ENCODE measurements at places on chromosomes 12 and 14.
A peak's percentile ranks its signal among the peaks of the same experiment; 100 is the strongest.

- no peak for DNase-seq
Measured at GRCh38 chr12:6181583-6182278, 18.5 kb upstream of the CD9 start.

DNA sequence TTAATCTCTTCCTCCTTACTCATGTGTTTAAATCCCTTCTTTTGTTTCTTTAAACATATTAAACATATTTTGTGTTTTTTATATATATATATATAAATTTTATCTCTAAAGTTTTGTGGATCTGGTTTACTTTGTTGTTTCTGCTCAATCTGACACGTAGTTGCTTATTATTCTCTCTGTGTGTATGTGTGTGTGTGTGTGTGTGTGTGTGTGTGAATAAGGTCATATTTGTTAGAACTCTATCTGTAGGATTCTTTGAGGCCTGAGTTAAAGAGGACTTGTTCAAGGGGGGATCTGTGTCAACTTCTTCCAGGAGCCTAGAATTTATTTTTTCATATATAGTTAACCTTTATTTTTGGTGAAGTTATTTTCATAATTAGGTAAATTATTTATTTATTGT, 2.7 kb downstream of the GPR65 start:
- no peak for DNase-seq

DNA sequence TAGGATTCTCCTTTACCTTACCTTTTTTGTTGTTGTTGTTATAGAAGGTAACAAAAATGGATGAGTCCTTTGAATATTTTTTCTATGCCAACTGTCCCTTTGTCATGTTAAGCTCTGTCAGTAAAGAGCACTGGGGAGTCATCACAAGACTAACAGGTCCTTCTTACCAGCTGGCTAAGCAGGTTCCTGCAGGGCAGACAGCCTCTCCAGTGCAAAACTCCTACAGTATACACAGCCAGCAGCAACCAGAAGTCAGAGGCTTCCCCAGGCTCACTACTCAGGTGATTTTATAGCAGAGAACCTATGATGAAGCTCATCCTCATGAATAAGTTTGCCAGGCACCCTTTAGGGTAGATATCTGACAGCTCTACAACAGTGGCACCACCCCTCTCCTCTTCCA, 271.1 kb downstream of the RERGL start:
- DNase-seq: no peak

DNA sequence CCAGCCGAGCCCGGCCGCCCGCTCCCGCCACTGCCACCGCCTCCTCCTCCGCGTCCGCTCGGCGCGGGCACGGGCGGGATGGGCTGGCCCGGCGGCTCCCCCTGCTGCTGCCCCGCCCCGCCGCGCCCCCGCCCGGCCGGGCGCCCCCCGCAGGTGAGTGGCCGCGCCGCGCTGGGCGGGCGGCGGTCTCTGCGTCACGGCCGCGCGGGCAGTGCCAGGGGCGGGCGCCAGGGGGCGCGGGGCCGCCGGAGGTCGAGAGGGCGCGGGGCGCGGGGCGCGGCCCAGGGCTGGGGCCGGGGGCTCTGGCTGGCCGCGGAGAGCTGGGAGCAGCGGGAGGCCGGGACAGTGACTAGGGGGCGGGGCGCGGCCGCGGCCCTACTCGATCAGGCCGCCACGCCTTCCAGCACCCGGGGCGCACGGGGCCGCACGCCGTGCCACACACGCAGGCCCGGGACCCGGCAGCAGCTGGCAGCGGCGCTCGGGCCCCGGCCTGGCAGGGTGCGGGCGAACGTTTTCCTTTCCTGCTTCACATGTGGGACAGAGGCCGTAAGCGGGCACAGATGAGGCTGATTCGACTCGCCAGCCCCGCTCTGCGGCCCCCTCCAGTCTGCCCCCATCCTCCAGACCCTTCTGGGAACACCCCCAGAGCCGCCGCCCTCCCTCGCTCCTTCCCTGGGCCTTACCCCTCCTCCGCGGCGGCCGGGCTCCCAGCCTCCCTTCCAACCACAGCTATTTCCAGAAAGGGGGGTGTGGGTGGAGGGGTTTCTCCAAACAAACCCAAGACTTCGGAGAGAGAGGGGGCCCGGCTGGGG, 2.4 kb upstream of the TNS2 start:
- peak; percentile 79 for DNase-seq

GRCh38 chr12:3085341-3086139, 8.4 kb downstream of the TSPAN9 start:
- DNase-seq: no peak

GRCh38 chr14:19947413-19948090, 16.8 kb downstream of the OR4K1 start:
- DNase-seq: no peak

DNA sequence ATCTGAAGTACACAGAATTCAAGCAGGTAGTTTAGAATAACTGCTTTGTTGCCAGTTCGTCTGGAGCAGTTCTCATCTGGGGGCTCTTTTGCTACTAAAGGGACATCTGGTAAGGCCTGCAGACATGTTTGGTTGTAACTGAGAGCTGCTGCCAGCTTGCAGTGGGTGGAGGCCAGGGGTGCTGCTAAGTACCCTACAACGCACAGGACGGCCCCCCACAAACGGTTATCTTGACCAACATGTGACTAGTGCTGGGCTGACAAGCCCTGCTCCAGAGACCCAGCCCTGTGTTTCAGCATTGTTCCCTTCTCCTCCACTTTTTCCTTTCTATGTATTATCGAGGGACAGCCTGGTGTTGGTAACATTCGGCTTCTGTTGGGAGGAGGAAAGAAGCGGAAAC, 40.8 kb downstream of the FBXO21 start:
- DNase-seq: no peak

- DNase-seq: no peak
Measured at GRCh38 chr12:103586791-103587370, at the start of gene STAB2. TSS of gene STAB2 (plus strand) at chr12:103587273. CDS start at chr12:103587477, 204 bp downstream.

GRCh38 chr14:53545217-53545616, 392.1 kb upstream of the DDHD1 start:
- DNase-seq: no peak

- no peak for DNase-seq
Measured at GRCh38 chr12:78725951-78726580, 138.5 kb upstream of the SYT1 start.

- no peak for DNase-seq
Measured at GRCh38 chr12:94070520-94070919, 77.9 kb upstream of the PLXNC1 start.

DNA sequence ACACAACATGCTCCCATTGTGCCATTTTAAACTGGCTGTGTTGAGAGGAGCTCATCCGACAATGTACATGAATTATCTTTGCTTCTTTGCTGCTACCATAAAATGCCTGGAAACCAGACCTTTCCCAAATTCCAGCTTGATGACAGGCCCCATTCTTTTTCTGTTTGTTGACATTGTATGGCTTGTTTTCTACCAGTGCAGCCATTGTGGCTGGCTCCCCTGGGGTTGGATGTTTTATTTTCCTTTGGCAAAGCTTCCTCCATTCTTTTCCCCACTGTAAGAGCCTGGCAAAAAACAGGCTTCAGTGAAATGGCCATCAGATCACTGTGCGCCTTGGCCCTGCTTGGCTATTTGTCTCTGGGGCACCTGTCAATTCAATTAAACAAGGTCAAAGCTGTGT, 532.5 kb downstream of the VRK1 start:
- no peak for DNase-seq
